ENCODE measurements at places on chromosomes 13 and 19.

DNA sequence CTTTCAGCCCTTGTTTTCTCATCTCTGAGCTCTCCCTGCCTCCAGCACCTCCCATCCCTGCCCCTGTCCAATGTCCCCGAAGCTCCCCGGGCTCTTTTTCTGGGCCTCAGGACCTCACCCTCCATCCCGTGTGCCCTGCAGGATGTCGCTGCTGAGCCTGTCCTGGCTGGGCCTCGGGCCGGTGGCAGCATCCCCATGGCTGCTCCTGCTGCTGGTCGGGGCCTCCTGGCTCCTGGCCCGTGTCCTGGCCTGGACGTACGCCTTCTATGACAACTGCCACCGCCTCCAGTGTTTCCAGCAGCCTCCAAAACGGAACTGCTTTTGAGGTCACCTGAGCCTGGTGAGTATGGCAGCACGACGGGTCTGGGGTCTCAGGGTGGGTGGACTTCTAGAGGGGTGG lies 51.1 kb upstream of the CYP4F8 start:
- no peak for DNase-seq

- no peak for DNase-seq
Observed at GRCh38 chr19:45114116-45114515, 21.1 kb downstream of the PPP1R37 start.

DNA sequence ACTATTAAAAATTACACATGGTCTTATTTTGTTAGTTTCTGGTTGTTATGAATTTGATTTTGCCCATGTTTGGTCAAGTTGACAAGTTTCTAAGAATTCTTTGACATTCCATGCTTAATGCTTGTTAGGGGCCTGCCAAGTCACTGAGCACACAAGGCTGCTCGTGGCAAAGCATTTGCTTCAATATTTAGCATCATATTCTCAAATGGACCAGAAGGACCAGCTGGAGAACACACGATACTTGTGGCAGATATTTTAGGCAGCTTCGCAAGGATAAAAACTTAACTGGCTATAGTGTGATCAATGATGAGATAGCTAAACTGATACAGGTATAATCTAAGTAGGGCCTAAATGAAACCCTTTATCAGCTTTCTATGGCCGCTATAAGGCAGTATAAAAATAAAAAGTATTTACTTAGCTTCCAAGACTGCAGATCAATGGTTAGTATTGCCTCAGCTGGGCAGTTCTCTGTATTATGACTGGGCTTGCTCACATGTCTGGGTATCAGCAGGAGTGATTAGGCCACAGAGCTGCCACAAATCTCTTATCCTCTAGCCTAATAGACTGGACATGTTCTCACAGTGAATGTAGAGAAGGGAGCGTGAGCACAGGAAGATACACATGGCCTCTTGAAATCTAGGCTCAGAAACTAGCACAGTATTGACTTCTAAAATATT lies 155.9 kb upstream of the SPRY2 start:
- DNase-seq, result no peak

DNA sequence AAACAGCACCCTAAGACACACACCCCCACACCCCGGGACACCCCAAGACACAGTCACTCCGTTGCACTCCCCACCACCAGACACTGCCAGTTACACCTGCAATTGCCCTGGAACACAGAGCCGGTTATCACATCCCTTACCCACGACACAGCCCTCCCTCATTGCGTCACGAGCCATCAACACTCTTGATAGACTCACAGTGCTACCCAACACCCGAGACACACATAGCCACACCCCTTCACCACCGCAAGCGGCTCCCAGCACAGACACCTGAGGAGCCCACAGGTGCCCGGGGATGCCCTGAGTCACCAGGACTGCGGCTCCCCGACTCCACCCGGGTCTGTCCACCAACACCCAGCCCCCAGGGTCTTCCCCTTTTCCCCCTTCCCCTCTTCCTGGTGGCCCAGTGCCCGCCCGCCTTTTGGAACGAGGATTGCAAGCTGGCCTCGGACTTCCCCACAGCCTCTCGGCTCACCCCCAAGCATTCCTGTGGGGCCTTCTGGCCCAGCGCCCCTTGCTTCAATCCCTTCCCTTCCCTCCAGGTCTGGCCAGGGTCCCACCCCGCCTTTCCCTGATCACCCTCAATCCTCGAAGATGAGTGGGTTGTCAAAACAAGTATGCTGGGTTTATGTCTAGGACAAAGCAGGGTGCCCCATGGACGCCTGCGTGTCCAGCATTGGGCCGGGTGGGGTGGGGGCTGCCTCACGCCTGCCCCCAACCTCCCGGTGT lies 1.7 kb upstream of the PTGER1 start:
- peak; percentile 88 for DNase-seq

GRCh38 chr13:36814465-36814864 lies 4.6 kb upstream of the RFXAP start:
- no peak for DNase-seq

GRCh38 chr19:6056282-6056741 lies 54.0 kb downstream of the RFX2 start:
- DNase-seq, result no peak

DNA sequence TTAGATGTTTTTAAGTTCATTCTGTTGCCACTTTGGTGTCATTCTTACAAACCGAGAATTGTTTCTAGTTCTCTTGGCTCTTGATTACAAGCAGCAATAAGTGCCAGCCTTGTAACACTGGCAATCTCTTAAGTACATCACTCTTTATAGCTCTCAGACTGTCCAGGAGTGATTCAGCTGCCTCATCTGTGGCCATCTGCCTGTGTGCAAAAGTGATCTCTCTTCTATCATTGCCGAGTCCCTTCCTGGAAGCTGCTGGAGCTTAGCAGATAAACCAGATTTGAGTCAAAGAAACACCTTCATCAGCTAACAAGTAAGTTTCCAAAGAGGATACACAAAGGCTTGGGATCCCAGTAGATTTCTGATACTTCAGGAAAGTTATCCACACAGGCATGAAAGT lies 23.2 kb downstream of the STOML3 start:
- DNase-seq, result no peak

DNA sequence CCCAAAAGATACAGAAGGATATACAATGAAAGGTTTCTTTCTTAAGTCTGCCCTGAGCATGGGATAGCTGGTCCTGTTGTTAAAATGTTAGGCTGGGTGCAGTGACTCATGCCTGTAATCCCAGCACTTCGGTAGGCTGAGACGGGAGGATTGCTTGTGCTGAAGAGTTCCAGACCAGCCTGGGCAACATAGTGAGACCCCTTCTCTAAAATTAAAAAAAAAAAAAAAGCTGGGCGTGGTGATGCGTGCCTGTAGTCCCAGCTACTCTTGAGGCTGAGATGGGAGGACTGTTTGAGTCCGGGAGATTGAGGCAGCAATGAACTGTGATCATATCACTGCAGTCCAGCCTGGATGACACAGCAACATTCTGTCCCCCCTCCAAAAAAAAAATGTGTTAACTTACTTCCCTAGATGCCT lies 52.5 kb upstream of the SHKBP1 start:
- DNase-seq, result no peak

DNA sequence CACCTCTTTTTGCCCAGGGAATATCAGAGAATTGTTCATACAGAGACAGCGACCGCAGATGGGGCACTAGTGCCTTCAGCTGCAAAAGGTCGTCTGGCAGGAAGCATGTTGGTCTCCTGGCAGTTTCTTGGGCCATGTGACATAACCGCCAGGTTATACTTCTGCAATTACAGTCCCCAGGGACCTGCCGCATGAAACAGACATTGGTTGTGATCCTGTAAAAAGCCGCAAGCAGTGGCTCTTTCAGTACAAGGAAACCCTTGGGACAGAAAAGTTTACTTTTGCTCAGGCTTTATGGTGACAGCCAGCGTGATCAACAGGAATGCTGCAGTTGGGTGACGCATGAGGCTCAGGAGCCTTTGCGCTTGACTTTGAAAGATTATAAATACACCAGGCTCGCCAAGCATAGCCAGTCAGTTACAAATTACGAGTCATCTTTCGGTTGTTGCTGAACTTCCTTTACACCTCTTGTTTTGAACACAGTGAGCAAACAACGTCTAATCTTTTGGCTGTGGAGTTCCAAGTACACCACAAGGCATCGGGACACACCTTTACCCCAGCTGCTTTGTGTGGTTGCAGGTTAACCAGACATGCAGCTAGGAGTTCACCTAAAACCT lies 50.5 kb upstream of the UBE2L5 start:
- peak; percentile 82 for DNase-seq

- DNase-seq, result peak; percentile 39
Observed at GRCh38 chr13:75353781-75354193, 128.2 kb downstream of the TBC1D4 start.

GRCh38 chr19:16226184-16226591 lies 28.5 kb downstream of the AP1M1 start:
- DNase-seq, result no peak

- no peak for DNase-seq
Observed at GRCh38 chr19:49264258-49264657, 60.7 kb downstream of the SLC6A16 start.
